Naive thymus-derived CD8-positive, alpha-beta T cell (primary cell): ENCODE measurements at places on chromosomes 2 and 18.

DNA sequence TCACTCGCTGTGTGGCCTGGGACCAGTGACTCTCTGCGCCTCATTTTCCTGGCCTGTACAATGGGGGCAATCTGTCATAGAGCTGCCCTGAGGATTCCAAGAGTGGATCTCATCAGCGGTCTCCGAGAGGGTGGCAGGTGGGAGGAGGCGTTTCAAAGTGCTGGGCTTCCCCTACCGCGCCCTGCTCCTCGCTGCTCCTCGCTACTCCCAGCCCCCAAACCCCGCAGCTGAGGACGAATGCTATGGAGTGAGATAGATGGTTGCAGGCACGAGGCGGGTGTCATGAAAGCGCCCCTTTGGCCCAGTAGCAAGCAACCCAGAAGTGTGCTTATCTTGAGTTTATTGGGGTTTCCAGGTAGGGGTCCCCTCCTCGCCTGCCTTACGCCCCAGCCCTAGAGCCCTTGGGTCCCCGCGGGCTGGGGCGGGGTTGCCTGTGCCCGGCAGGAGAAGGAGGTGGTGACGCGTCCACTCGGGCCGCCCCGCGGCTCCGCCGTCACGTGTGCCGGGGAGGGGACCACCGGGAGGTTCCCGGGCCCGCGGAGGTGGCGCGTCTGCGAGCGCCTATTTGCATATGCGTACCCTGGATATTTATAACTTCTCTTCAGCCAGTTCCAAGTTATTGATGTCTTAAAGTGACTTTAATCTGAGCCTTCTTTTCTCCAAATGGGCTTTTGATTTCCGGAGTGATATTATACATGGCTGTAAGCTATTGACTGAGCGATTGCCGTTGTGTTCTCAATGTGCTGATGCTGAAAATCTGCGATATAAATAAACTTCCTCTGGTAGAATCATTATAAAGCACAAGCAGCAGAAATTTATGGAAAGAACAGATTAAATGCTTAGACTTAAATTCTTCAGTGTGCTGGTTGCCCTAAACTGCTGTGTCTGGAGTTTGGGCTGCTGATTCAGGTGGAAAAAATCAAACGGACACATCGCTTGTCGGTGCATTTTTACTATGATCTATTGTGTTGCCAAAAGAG is 263.7 kb downstream of the ATAD2B start:
- DNase-seq = no peak
- H3K27me3 ChIP-seq = peaks cover 20% of the 10 kb centered on the region
- H3K4me1 ChIP-seq = peaks cover 13% of the 10 kb centered on the region
- no peaks in the 10 kb centered on the region for H3K36me3 ChIP-seq
- H3K4me3 ChIP-seq = no peak overlapping the region
- H3K27ac ChIP-seq = no peak overlapping the region

DNA sequence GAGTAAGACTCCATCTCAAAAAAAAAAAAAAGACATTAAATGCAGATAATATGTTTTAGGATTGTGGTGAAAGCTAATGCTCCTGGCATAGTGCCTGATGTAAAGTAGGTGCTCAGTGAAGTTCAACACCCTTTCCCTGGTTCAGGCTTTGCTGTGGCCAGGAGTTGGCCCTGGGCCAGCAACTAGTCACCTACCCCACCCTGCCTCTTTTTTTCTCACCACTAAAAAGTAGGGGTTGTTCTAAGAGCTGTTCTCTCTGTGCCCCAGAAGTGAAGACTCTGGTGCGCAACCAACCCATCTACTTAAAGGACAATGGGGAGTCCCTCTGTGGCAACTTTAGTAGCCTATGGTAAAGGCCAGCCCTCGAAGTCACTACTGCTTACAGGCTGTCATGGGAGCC is 75.9 kb downstream of the DNMT3A start:
- H3K27ac ChIP-seq = peak overlapping the region; percentile 84
- peak overlapping the region; percentile 61 for H3K4me3 ChIP-seq
- peaks cover 11% of the 10 kb centered on the region for H3K36me3 ChIP-seq
- no peaks in the 10 kb centered on the region for H3K27me3 ChIP-seq
- DNase-seq = peak; percentile 53

GRCh38 chr2:119960821-119961220 is 52.1 kb upstream of the EPB41L5 start:
- no peak for DNase-seq
- H3K4me3 ChIP-seq = no peak overlapping the region

- no peaks in the 10 kb centered on the region for H3K36me3 ChIP-seq
- H3K27ac ChIP-seq = no peak overlapping the region
- peaks cover 11% of the 10 kb centered on the region for H3K4me1 ChIP-seq
- H3K27me3 ChIP-seq = peaks cover 26% of the 10 kb centered on the region
- no peak overlapping the region for H3K4me3 ChIP-seq
Observed at GRCh38 chr2:88896971-88897370, 205.5 kb downstream of the RPIA start.

DNA sequence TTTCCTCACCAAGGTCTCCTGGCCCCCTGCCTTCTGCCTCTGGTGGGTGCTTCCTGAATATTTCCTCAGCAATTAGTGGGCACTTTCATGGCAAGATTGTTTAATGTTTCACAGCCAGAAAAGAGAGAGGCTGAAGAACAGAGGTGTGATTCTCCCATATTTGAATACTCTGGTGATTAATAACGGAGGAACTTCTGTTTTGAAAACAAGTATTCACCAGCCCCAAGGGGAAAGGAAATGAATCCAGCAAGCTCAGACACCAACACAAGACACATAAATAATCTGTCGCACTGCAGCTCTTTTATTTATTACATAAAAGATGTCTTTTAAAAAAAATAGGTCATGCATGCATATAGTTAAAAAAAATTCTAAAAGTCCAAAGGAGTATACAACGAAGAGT is 57.7 kb downstream of the MRPL35 start:
- no peak overlapping the region for H3K27ac ChIP-seq
- H3K36me3 ChIP-seq = no peaks in the 10 kb centered on the region
- no peak overlapping the region for H3K4me3 ChIP-seq
- DNase-seq = no peak
